ENCODE measurements at places on chromosomes 4 and X.
A peak's percentile ranks its signal among the peaks of the same experiment; 100 is the strongest.

DNA sequence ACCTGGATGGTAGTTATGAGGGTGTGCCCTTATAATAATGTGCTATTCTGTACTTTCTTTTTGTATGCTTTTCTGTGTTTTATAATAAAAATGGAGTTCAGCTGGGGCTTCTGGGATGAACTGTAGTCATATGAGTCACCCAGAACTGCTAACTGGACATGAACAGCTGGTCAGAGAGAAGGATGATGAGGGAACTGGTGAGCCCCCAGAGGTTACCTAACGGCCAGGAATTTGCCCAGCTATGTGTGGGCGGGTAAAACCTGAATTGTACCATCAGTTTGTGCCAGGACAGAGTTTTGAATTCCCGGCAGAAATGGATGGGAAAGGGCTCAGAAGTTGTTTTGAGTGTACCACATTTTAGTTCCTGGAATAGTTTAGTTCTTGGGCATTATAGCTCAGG lies 138.0 kb upstream of the USP9X start:
- DNase-seq, result no peak

DNA sequence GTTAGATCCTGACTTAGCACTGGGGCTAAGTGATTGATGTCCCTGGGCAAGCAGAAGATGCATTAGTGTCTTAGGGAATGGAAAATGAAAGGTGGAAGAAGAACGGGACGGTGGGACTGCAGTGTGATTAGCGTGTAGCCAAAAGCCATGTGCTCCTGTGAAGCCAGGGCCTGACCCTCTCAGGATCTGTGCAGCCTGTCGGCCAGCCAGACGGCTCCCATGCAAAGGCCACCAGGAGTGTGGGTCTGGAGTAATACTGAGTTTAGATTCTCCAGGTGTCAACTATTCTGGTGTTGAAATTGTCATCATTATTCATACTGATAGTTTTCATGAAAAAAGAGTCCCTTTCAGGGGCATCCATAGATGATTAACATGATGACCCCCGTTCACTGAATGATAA lies 32.0 kb downstream of the REELD1 start:
- DNase-seq, result no peak

GRCh38 chr4:30724247-30724646 lies 4.1 kb downstream of the PCDH7 start:
- DNase-seq, result no peak

DNA sequence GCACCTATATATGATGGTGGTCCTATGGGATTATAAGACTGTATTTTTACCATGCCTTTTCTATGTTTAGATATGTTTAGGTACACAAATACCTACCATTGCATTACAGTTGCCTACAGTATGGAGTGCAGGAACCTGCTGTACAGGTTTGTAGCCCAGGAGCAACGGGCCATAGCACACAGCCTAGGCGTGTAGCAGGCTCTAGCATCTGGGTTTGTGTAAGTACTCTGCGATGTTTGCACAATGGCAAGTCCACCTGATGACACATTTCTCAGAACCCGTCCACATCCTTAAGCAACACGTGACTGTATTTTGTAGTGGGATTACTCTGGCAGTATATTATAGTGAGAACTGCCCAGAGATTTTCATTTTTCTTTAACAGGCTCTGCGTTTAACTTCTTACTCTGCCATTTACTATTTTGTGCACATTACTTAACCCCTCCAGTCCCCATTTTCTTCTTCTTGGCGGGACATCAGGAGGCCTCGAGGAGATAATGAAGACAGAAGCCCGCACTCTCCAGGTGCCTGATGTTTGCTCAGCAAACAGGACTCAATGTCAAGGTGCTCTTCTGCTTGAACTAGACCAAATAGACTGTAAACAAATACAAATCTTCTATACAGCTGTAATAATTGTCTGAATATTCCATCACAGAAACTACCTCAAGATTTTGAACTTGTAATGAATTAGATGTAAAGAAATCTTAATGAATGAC lies 102.0 kb upstream of the PDLIM3 start:
- no peak for DNase-seq

GRCh38 chr4:1830642-1831228 lies 25.2 kb downstream of the LETM1 start:
- no peak for DNase-seq

- DNase-seq, result no peak
These were observed 41.0 kb downstream of the MTNR1A start for GRCh38 chr4:186514271-186514950.

GRCh38 chr4:83282049-83282535 lies 2.5 kb downstream of the COQ2 start:
- DNase-seq, result peak; percentile 17

- DNase-seq, result no peak
These were observed 1290.1 kb downstream of the PCDH7 start for GRCh38 chr4:32010221-32010620.

DNA sequence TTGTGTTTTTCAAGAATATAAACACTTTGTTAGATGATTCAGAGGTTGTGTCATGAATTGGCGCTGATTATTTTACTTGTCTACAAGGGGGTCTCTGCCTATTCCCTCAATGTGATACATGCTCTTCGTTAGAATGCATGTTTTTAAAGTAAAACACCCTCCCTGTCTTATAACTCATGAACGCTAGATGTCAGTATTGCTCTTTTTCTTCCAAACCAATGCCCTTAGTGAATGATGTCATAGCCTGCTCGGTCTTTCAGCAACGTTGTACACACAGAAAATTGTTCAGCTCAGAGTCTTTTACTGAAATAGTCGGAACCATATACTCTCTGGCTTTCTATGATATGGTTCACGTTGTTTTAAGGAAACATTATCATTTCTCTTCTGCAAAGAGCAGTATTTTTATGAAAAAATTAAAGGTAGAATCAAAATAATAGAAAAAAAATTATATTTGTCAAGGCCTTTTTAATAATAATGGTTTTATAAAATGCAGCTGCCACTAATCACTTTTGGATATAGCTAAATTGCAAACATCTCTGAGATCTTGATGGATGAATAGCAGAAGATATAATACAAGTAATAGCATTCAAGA lies 292.9 kb downstream of the TLL1 start:
- no peak for DNase-seq

DNA sequence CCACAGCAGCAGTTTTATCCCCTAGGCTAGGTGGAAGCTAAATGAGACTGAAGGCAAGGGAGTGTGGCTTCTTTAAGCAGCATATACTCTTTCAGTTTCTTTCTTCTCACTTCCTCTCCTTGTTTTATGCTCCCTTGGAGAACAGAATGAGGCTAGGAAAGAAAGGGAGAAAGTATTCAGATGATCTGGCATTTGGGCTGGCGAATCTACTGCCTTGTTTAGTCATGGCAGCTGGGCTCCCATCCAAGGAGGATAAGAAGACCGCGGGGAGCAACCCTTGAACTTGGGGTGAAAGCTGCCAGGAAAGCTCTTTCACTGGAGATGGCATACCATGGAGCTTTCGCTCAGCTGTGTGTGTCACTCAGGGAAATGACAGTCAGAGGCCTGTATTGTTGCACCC lies 72.1 kb downstream of the ARHGEF38 start:
- DNase-seq, result no peak

DNA sequence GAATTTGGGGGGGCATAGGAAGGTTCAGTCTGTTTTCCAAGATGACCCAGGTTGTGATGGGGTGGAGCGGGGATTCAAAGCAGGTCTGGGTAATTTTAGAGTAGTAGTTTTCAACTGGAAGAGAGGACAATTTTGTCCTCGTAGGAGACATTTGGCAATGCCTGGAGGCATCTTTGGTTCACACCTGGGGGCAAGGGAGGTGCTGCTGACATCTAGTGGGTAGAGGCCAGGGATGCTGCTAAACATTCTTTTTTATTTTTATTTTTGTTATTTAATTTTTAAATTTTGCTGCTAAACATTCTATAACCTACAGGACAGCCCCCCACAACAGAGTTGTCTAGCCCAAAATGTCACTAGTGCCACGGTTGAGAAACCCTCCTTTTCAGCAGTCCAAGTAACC lies 1.9 kb downstream of the RAB9A start:
- DNase-seq, result no peak

- no peak for DNase-seq
These were observed 211.7 kb downstream of the MAML3 start for GRCh38 chr4:139942241-139942640.

DNA sequence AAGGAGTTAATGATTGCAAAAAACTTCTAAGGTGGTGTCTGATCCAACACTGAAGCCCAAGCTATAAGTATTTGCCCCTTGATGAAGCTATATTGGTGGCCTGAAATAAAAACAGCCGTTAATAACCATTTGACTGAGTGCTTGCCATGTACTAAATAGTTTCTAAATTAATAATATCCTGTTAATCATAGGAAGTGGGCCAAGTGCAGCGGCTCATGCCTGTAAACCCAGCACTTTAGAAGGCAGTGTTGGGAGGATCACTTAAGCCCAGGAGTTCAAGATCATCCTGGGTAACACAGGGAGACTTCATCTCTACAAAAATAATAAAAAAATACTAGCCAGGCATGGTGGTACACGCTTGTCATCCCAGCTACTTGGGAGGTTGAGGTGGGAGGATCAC lies 8.3 kb downstream of the NDP start:
- no peak for DNase-seq

DNA sequence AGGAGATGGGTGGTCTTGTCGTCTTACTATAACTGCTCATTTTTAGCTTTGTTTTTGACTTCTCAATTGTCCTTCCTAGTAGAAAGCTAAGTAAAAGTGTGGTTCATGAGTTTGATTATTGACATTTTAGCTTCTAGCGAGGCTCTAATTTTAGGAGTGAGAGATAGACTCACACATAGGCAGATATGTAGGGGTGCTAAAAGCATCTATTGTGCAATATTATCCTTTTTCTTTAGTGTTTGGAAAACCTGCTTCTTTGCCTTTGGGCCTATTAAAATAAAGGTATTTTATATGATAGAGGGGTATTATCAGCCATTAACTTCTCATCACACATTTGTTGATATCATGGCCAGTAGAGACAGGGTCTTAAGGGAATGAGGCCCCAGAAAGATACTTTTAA lies 195.3 kb downstream of the SPRY1 start:
- no peak for DNase-seq

- no peak for DNase-seq
These were observed 26.7 kb downstream of the FAM156B start for GRCh38 chrX:52923781-52924241.

DNA sequence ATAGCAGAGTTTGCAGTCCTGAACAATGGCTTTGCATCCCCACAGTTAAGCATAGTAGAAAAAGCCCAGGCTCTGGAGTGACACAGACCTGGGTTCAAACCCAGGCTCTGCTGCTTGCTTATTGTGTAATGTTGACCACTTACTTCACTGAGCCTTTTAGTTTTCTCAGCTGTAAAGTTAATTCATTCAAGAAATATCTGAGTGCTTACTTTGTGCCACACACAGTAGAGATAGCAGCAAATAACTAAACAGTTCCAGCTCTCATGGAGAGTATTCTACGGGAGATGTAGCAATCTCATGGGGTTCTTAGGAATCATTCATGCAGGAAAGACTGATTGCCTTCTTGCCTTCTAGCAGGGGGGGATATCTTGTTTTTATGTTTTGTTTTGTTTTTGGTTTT lies 63.2 kb downstream of the SLC9A6 start:
- no peak for DNase-seq

GRCh38 chr4:142393127-142393526 lies 453.0 kb downstream of the INPP4B start:
- no peak for DNase-seq

GRCh38 chrX:17828171-17828570 lies 32.9 kb downstream of the RAI2 start:
- no peak for DNase-seq

- no peak for DNase-seq
These were observed 29.8 kb upstream of the SMARCAD1 start for GRCh38 chr4:94177822-94178221.

DNA sequence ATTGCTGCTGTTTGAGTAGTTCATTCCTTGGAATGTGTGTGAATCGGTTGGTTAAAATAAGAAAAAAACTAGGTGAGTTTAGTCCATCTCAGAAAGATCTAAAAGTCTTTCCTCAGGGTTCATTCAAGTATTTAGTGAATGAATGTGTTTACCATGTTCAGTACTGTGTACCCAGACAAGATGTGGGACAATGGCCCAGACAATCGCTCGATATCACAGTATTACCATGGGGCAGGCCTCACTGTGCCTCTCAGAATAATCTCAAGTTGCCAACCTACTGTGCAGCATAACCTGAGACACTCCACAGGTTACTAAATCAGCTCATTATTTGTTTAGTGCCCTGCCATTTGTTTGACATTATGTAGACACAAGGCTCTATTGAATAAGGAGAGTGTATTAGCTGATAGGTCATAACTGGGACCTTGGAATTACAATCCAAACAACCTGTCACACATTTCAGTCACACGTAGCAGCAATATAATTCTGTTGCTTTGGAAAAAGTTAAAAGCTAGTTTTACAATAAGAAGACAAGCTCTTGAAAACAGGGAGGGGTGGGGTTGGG lies 24.9 kb upstream of the AMOT start:
- no peak for DNase-seq

DNA sequence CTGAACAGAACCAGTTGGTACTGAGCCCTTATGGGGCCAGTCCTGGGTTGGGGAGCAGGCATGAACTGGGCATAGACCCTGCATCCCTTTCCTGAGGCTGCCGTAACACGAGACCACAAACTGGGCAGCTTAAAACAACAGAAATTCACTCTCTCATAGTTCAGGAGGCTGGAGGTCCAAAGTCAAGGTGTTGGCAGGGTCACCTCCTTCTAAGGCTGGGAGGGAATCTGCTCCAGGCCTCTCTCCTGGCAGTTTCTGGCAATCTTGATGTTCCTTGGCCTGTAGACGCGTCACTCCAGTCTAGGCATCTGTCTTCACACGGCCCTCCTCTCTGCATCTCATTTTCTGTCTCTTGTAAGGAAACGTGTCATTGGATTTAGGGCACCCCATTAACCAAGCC lies 19.8 kb upstream of the SORCS2 start:
- DNase-seq, result no peak

GRCh38 chr4:108940149-108940548 lies 177.3 kb upstream of the ETNPPL start:
- DNase-seq, result no peak

DNA sequence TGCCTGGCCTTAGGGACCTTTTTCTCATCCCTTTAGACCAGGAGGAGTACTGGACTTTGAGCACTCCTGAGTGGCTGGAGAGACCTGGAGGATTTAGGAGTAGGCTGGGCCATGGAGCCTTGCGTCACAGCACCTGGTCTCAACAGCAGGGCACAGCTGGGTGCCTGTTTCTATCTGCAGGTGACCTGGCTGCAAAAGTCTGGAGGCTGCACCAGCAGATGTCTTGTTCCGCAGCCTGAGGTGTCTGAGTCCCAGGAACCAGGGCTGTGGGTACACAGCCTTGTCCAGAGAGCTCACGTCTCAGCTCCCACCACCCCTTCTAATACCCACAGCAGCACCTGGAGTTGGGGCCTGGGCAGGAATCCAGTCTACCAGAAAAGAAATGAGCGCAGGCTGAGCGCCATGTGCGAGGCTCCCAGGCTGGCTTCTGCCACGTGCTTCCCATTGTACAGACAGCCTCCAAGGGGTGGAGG lies 5.0 kb upstream of the NSD2 start:
- no peak for DNase-seq
